Spinal cord (tissue), 10 donors: ENCODE measurements at places on chromosomes 12 and 14. TPM values are rescaled to one million over a fixed set of nuclear protein-coding genes. Genes with fewer than 3 reads are reported as not detected.

SPIC gene
- not detected for polyA plus RNA-seq

ADCY4 gene
- 11.9 TPM for polyA plus RNA-seq

CHURC1 gene
- 38.7 TPM for polyA plus RNA-seq

DDX47 gene
- 54.9 TPM for polyA plus RNA-seq

JAG2 gene
- polyA plus RNA-seq: 39.7 TPM
